ENCODE measurements at places on chromosomes 4 and X. TPM values are rescaled to one million over a fixed set of nuclear protein-coding genes. Genes with fewer than 3 reads are reported as not detected.

DNA sequence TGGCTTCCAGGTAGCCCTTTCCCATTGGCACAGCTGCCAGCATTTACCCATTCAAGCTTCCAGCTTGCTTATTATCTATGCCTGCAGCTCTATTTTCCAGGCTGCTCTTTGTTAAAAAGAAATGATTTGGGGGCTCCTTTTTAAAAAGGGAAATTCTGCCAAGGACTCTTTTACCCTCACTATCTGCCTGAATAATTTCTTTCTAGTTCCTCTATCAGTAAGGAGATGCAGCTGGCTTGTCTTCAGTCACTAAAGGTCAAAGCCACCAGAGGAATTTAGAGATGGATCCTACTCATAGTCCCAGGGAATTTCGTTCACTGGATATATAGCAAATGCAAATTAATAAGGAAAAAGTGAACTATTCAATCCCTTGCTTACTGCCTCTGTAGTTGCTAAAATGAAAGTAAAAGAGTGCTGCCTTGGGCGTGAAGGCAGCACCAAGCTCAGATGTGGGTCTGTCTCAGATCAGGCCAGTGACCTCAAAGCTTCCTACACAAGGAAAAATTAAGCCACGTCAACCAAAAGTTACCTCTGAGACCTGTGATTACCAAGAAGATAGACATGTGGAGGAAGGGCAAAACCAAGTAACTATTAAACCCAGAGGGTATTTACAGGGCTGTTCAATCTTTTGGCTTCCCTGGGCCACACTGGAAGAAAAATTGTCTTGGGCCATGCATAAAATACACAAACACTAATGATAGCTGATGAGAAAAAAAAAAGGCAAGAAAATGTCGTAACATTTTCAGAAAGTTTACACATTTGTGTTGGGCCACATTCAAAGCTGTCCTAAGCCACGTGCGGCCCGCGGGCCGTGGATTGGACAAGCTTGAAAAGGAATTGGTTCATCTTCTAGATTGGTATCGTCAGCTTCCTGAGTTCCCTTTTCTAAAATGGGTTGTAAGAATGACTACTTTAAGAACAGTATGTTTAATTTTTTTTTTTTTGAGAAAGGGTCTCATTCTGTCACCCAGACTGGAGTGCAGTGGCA is 5.3 kb downstream of the ARSF start:
- H3K36me3 ChIP-seq: no peaks in the 10 kb centered on the region
- H3K27me3 ChIP-seq: no peaks in the 10 kb centered on the region
- H3K4me3 ChIP-seq: no peak overlapping the region
- DNase-seq: no peak
- no peaks in the 10 kb centered on the region for H3K4me1 ChIP-seq

- H3K27me3 ChIP-seq: no peaks in the 10 kb centered on the region
- H3K4me1 ChIP-seq: peaks cover 6% of the 10 kb centered on the region
- no peaks in the 10 kb centered on the region for H3K36me3 ChIP-seq
- no peak for DNase-seq
- no peak overlapping the region for H3K4me3 ChIP-seq
- no peak overlapping the region for H3K27ac ChIP-seq
These were observed 104.2 kb downstream of the TMEM131L start for GRCh38 chr4:153570228-153570973.

DNA sequence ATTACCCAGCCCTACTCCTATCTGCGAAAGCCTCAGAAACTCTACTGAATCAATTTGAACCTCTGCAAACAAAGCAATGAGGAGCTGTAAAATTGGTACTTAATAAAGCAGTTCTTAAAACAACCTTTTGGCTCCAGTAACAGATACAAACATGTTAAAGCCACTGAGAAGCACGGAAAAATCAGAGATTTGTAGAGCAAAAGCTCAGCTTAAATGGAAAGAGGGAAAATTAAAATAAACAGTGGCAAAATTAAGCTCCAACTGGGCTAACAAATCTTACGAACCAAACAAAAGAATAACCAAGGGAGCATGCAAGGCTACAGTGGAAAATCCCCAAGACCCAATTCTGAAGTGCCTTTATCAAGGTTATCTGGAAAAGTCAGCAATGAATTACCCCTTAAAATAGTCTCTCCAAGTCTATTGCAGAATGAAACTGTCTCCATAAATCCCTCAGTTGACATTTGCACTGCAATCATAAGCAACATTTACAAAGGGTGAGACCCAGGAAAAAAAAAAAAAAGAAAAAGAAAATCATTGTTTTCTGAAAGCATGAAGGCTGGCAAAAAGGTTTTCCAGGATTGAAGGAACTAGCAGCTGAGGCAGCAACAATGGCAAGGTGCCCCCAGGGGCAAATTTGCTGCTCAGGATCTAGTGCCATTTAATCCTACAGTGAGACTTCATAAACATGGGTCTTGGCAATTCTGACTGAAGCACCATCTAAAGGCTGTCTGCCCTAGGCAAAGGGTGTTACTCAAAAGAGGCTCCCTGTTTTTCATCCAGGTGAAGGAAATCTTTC is 40.1 kb downstream of the USP46 start:
- no peak for DNase-seq
- H3K4me1 ChIP-seq: peaks cover 9% of the 10 kb centered on the region
- H3K27me3 ChIP-seq: no peaks in the 10 kb centered on the region
- no peaks in the 10 kb centered on the region for H3K36me3 ChIP-seq
- no peak overlapping the region for H3K4me3 ChIP-seq

DNA sequence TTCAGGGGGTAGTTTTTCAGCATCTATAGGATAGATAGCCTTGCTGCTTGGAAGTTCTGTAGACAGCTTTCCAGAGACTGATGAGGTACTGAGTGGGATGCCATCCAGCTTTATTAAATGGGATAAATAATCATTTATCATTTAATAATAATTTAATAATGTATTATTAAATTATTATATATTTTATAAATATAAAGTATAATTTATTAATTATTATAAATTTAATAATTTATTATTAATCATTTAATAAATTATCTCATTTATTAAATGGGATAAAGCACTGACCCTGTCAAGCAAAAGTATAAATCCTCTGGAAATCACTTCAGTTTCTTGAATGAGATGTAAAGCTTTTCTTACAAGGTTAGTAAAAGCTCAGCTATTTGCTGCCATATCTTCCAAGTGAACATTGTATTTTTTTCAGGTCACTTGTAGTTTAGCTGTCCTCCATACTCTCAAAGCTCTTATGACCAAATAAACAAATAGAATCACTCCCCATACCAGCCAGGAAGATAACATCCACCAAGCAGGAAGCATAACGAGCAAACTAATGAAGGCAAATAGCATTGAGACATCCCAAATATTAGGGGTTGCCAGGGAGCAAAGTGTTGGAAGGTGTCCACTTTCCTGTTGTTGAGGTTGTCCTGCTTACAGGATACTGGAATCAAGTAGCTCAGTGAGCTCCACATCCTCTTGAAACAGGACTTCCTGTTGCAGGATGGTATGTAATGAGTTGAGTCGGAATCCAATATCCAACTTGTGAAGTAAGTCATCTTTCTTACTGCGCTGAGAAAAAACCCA is 88.9 kb downstream of the ZNF674 start:
- no peak overlapping the region for H3K4me3 ChIP-seq
- no peak overlapping the region for H3K27ac ChIP-seq
- H3K27me3 ChIP-seq: no peaks in the 10 kb centered on the region

- H3K4me3 ChIP-seq: no peak overlapping the region
- DNase-seq: no peak
- H3K27ac ChIP-seq: no peak overlapping the region
- H3K27me3 ChIP-seq: no peaks in the 10 kb centered on the region
- no peaks in the 10 kb centered on the region for H3K4me1 ChIP-seq
These were observed 77.9 kb downstream of the CLNK start for GRCh38 chr4:10606483-10607155.

- no peak for DNase-seq
- H3K4me3 ChIP-seq: no peak overlapping the region
- no peaks in the 10 kb centered on the region for H3K36me3 ChIP-seq
- H3K4me1 ChIP-seq: no peaks in the 10 kb centered on the region
- H3K27ac ChIP-seq: no peak overlapping the region
These were observed 62.1 kb downstream of the SH3KBP1 start for GRCh38 chrX:19825271-19825670.

DNA sequence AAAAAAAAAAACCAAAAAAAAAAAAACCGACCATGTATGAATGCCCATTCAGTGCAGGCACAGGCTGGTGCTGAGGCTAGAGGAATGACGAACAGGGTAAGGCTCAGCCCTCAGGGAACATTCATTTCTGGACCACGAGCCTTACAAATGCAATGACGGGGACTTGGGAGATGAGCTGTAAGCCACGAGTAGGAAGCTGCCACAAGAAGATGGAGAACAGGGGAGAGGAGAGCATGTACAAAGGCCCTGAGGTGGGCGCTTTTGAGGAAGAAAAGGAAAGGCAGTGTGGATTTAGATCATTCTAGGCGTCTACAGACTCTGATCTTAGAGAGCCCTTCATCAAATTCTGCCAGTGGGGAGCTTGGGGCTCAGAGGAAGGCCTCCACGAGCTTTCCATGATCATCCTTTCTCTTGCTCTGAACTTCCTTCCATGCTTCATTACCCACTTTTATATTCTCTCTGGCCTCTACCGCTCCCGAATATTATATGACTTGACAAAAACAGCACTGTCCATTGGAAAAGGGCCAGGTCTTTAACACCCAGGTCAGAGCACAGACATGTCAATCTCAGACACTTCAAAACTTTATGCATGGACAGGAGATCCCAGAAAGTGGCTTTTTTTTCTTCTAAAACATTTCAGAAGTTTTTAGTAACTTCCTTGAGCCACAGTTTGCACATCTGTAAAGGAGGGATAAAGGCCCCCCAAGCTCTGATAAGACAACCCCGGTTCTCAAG is 3.3 kb upstream of the ZNF518B start:
- no peaks in the 10 kb centered on the region for H3K36me3 ChIP-seq
- H3K27ac ChIP-seq: no peak overlapping the region
- no peak overlapping the region for H3K4me3 ChIP-seq
- H3K4me1 ChIP-seq: no peaks in the 10 kb centered on the region
- no peak for DNase-seq
- no peaks in the 10 kb centered on the region for H3K27me3 ChIP-seq

DNA sequence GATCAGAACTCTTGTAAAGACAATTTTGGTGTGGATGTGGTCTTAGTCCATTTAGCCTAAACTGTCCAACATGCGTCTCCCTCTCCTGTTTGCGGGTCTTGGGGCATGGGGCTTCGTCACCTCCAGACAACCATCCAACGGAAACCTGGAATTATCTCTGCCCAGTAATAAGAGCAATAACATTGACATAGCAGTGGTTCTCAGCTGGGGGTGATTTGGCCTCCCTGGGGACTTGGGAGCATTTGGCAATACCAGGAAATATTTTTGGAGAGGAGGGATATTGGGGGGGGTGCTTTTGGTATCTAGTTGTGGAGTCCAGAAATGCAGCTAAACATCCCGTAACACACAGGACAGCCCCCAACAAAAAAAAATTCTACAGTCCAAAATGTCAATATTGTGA is 47.2 kb downstream of the SEL1L3 start:
- H3K4me1 ChIP-seq: no peaks in the 10 kb centered on the region
- DNase-seq: no peak
- H3K4me3 ChIP-seq: no peak overlapping the region
- H3K27ac ChIP-seq: no peak overlapping the region
- H3K27me3 ChIP-seq: no peaks in the 10 kb centered on the region
- no peaks in the 10 kb centered on the region for H3K36me3 ChIP-seq

GRCh38 chrX:129193357-129193756 is 329.9 kb downstream of the SMARCA1 start:
- no peaks in the 10 kb centered on the region for H3K4me1 ChIP-seq
- H3K27me3 ChIP-seq: no peaks in the 10 kb centered on the region
- DNase-seq: peak; percentile 48
- H3K27ac ChIP-seq: no peak overlapping the region
- H3K4me3 ChIP-seq: no peak overlapping the region

DNA sequence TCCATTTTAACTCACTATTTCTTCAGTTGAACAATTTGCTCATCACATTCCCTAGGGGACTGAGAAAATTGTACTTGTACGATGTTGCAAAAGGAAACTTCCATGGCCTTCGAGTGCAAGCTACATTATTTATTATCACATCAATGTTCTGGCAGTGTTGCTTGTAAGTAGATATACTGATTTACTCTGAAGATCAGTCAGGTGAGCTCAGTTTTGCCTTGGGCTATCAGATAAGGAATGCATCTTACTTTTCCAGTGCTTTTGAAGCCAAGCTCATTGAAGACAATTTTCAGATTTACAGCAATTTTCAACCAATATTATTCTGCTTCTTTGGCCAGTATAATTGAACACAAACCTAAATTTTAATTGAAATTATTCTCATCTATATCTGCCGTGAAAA is 1296.9 kb downstream of the RAPGEF2 start:
- no peak overlapping the region for H3K4me3 ChIP-seq
- DNase-seq: no peak
- no peaks in the 10 kb centered on the region for H3K27me3 ChIP-seq
- H3K27ac ChIP-seq: no peak overlapping the region
- H3K36me3 ChIP-seq: no peaks in the 10 kb centered on the region
- H3K4me1 ChIP-seq: no peaks in the 10 kb centered on the region

DNA sequence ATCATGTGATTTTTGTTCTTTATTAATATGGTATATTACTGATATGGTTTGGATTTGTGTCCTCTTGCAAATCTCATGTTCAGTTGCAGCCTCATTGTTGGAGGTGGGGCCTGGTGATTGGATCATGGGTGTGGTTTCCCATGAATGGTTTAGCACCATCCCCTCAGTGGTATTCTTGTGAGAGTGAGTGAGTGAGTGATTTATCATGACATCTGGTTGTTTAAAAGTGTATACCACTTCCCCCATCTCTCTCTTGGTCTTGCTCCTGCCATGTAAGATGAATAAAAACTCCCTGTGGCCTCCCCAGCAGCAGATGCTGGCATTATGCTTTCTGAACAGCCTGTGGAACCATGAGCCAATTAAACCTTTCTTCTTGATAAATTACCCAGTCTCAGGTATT is 111.5 kb downstream of the TAB3 start:
- H3K27me3 ChIP-seq: no peaks in the 10 kb centered on the region
- H3K27ac ChIP-seq: no peak overlapping the region
- no peaks in the 10 kb centered on the region for H3K4me1 ChIP-seq
- H3K36me3 ChIP-seq: no peaks in the 10 kb centered on the region
- H3K4me3 ChIP-seq: no peak overlapping the region

DNA sequence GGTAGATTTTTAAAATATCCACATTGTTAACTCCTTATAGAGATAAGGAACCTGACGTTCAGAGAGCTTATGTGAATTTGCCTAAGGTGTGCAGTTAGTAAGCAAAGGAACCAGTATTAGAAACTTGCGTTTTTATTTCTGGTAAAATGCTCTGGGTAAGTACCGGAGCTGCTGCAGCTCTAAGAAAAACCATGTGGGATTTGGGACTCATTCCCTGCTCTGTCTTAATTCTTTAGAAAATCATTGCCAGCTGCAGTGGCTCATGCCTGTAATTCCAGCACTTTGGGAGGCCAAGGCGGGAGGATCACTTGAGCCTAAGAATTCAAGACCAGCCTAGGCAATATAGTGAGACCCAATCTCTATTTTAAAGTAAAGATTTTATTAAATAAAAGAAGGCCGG is 5.8 kb downstream of the CCKAR start:
- no peaks in the 10 kb centered on the region for H3K4me1 ChIP-seq
- H3K27me3 ChIP-seq: no peaks in the 10 kb centered on the region
- no peak overlapping the region for H3K4me3 ChIP-seq
- no peaks in the 10 kb centered on the region for H3K36me3 ChIP-seq
- no peak overlapping the region for H3K27ac ChIP-seq

The USO1 gene
- 86.6 TPM for total RNA-seq

The SUPT20HL2 gene
- total RNA-seq: not detected

The APLN gene
- total RNA-seq: 11.0 TPM

Measured in aorta (tissue), 5 donors.